ENCODE measurements at places on chromosomes 12 and 14.
A peak's percentile ranks its signal among the peaks of the same experiment; 100 is the strongest.

DNA sequence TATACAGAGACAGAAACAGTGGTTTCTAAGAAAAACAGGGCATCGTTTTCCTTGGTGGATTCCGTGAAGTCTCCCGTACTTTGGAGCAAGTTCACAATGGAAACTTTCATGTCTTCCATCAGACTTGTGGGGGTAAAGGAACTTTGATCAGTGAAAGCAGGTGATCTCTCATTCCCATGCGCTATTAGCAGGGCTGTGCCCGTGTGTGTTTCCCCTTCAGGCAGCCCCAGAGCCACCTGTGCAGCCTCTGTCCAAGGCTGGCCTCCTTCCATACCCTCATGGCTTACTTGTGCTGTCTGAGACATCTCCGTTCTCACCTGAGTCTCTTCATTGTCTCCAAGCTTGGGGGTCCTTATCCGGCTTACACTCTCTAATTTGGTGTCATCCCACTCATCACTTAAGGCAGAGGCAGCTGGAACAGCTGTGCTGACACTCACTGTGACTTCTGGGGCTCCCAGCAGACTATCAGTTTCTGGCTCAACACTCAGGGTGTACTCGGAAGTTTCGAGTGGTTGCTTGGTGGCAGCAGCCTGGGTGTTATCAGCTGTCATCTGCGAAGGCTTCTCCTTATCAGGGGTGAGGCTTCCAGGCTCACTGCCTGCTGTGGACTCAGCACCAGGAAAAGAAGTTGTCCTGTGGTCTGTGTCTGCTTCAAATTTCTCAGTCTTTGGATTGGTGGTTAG lies 13.8 kb downstream of the ARMH4 start:
- peaks cover 2% of the 10 kb centered on the region for H3K27me3 ChIP-seq
- no peak overlapping the region for H3K27ac ChIP-seq
- H3K36me3 ChIP-seq: no peaks in the 10 kb centered on the region

DNA sequence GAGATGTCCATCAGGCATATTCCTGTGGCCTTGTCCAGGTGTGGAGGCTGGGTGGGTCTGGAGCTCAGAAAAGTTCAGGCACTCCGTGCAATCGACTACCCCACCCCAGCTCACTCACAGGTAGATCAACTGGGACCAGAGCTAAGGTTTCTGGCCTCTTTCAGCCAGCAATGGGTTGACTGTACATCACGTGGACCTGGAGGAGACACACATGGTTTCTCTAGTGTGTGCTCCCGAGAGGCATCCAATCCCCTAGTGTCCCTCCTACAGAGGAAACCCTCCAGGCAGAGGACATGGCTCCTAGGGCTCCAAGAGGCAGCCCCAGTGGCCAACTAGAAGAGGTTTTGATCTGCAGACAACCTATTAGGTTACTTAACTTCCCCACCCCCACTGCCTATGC lies 119.5 kb upstream of the RGS6 start:
- no peaks in the 10 kb centered on the region for H3K36me3 ChIP-seq
- H3K27me3 ChIP-seq: peaks cover 4% of the 10 kb centered on the region
- no peak overlapping the region for H3K4me3 ChIP-seq
- no peak for DNase-seq
- H3K27ac ChIP-seq: no peak overlapping the region

DNA sequence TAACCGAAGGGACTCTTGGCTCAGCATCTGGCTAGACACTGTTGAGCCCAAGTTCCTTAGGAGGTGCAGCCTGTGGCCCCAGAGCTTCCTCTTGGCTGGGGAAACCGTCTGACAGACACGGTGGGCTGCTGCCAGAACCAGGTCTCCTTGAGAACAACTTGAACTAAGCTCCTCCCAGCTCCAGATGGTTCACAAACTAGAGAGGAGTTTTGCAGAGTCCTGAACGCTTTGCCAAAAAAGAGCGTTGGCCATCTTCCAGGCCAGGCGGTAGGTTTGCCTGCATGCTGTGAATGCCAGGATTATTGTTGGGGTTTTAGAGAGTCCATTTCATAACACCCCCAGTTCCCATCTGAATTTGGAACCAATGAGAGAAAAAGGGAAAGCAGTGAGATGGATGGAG lies 399.8 kb downstream of the RGS6 start:
- H3K27ac ChIP-seq: no peak overlapping the region
- H3K4me1 ChIP-seq: no peaks in the 10 kb centered on the region
- H3K27me3 ChIP-seq: peaks cover 2% of the 10 kb centered on the region
- no peak overlapping the region for H3K4me3 ChIP-seq
- no peak for DNase-seq

GRCh38 chr12:68612697-68613096 lies 2.0 kb downstream of the RAP1B start:
- peaks cover 8% of the 10 kb centered on the region for H3K27me3 ChIP-seq
- H3K4me3 ChIP-seq: peak overlapping the region; percentile 97
- H3K4me1 ChIP-seq: peaks cover 48% of the 10 kb centered on the region
- H3K36me3 ChIP-seq: peaks cover 17% of the 10 kb centered on the region

- no peak overlapping the region for H3K4me3 ChIP-seq
- H3K27ac ChIP-seq: no peak overlapping the region
Observed at GRCh38 chr12:98073610-98074009, 441.8 kb upstream of the TMPO start.

DNA sequence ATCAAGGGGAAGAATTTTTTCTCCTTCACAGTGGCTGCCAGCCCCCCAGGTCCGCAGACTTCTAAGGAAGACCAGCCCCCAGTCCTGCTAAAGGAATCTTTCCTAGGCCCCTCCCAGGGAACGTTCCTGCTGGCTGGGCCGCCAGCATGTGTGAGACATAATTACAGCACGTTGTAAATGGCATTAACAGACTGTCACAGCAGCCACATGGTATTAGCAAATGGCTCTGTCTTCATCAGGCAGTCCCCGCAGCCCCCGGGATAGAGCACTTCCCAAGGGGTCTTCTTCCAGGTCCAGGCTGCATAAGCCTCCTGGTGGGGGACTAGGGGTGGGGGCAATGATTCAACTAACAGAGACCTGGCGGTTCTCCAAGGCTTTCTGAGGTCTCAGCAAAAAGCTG lies 34.9 kb upstream of the FAM222A start:
- no peak overlapping the region for H3K4me3 ChIP-seq
- H3K36me3 ChIP-seq: no peaks in the 10 kb centered on the region
- no peaks in the 10 kb centered on the region for H3K4me1 ChIP-seq
- DNase-seq: no peak
- H3K27me3 ChIP-seq: peaks cover 7% of the 10 kb centered on the region

- peaks cover 9% of the 10 kb centered on the region for H3K27me3 ChIP-seq
- no peak for DNase-seq
- no peak overlapping the region for H3K27ac ChIP-seq
- H3K4me3 ChIP-seq: no peak overlapping the region
Observed at GRCh38 chr14:100071545-100071944, 6.3 kb downstream of the EVL start.

GRCh38 chr12:2722806-2723205 lies 72.0 kb upstream of the FKBP4 start:
- no peaks in the 10 kb centered on the region for H3K36me3 ChIP-seq
- H3K27ac ChIP-seq: no peak overlapping the region
- H3K4me3 ChIP-seq: no peak overlapping the region
- H3K4me1 ChIP-seq: no peaks in the 10 kb centered on the region
- H3K27me3 ChIP-seq: peaks cover 1% of the 10 kb centered on the region

GRCh38 chr14:48504921-48505320 lies 829.5 kb upstream of the MDGA2 start:
- no peaks in the 10 kb centered on the region for H3K4me1 ChIP-seq
- no peak for DNase-seq

- H3K27ac ChIP-seq: no peak overlapping the region
- H3K4me1 ChIP-seq: no peaks in the 10 kb centered on the region
- no peak for DNase-seq
- no peak overlapping the region for H3K4me3 ChIP-seq
- no peaks in the 10 kb centered on the region for H3K27me3 ChIP-seq
Observed at GRCh38 chr14:72550513-72550912, 343.4 kb downstream of the DPF3 start.

DNA sequence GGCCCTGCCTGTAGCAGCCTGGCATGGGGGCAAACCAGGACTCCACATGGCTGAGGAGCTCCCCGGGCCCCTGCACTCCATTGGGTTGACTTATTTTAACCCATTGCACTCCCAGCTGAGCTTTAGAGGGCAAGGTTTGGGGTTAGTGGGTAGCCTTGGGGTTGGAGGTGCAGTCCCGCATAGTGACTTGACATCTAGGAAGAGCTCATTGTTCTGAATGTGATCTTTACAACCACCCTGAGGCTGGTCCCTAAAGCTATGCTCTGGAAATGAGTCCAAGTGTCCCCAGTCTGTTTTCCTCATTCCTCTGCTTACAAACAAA lies 36.4 kb downstream of the NFKBIA start:
- peaks cover 12% of the 10 kb centered on the region for H3K4me1 ChIP-seq
- no peaks in the 10 kb centered on the region for H3K36me3 ChIP-seq
- H3K4me3 ChIP-seq: no peak overlapping the region
- no peak overlapping the region for H3K27ac ChIP-seq
- peaks cover 4% of the 10 kb centered on the region for H3K27me3 ChIP-seq
- DNase-seq: no peak

DNA sequence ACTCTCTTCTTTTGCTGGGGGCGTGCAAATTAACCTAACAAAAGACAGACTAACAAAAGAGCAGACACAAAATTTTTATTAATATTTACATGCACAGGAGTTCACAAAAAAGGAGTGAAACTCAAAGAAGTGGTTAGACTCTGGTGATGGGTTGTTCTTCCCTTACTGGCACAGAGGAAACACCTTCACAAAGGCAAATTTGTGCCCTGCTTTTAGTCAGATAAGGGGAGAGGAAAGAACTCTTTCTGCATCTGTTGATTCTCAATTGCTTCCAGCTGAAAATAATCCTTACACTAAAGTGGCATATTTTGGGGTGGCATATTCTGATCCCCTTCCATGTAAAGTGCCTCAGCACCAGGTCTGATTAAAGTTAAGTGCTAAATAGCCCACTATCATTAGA lies 190.2 kb upstream of the AMIGO2 start:
- no peak overlapping the region for H3K4me3 ChIP-seq
- H3K27ac ChIP-seq: no peak overlapping the region
- H3K4me1 ChIP-seq: peaks cover 47% of the 10 kb centered on the region
- peaks cover 3% of the 10 kb centered on the region for H3K27me3 ChIP-seq
- DNase-seq: no peak
- H3K36me3 ChIP-seq: no peaks in the 10 kb centered on the region

- H3K36me3 ChIP-seq: no peaks in the 10 kb centered on the region
- H3K4me3 ChIP-seq: no peak overlapping the region
- H3K27ac ChIP-seq: no peak overlapping the region
- no peak for DNase-seq
Observed at GRCh38 chr12:105256011-105256410, 20.0 kb upstream of the APPL2 start.

- peak overlapping the region; percentile 85 for H3K27ac ChIP-seq
- H3K36me3 ChIP-seq: no peaks in the 10 kb centered on the region
- DNase-seq: no peak
- peaks cover 4% of the 10 kb centered on the region for H3K27me3 ChIP-seq
- H3K4me3 ChIP-seq: no peak overlapping the region
Observed at GRCh38 chr12:89947437-89948270, 239.0 kb upstream of the ATP2B1 start.

- no peak overlapping the region for H3K4me3 ChIP-seq
- peaks cover 46% of the 10 kb centered on the region for H3K4me1 ChIP-seq
- H3K36me3 ChIP-seq: peaks cover 7% of the 10 kb centered on the region
- H3K27ac ChIP-seq: peak overlapping the region; percentile 33
- H3K27me3 ChIP-seq: peaks cover 13% of the 10 kb centered on the region
Observed at GRCh38 chr12:121630791-121631355, 4.5 kb downstream of the ORAI1 start.

DNA sequence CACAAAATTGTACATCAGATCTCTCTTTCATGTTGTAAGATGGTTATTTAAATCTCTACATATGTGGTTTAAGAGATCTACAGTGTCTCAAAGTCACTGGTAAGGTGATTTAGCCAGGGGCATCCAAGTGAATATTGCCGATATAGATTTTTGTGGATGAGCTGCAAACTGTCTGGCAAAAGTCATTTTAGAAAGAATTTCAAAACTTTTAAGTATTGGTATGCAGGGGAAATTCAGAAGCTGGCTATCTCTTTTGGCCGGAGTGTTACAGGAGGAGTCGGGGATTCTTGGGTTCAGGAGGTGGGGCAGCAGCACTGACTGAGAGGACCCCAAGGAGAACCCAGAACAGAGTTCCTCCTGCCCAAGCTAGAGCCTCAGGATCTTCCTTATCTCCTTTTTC lies 69.9 kb downstream of the PTHLH start:
- no peak overlapping the region for H3K27ac ChIP-seq
- H3K27me3 ChIP-seq: peaks cover 1% of the 10 kb centered on the region
- H3K36me3 ChIP-seq: no peaks in the 10 kb centered on the region
- H3K4me1 ChIP-seq: peaks cover 5% of the 10 kb centered on the region

DNA sequence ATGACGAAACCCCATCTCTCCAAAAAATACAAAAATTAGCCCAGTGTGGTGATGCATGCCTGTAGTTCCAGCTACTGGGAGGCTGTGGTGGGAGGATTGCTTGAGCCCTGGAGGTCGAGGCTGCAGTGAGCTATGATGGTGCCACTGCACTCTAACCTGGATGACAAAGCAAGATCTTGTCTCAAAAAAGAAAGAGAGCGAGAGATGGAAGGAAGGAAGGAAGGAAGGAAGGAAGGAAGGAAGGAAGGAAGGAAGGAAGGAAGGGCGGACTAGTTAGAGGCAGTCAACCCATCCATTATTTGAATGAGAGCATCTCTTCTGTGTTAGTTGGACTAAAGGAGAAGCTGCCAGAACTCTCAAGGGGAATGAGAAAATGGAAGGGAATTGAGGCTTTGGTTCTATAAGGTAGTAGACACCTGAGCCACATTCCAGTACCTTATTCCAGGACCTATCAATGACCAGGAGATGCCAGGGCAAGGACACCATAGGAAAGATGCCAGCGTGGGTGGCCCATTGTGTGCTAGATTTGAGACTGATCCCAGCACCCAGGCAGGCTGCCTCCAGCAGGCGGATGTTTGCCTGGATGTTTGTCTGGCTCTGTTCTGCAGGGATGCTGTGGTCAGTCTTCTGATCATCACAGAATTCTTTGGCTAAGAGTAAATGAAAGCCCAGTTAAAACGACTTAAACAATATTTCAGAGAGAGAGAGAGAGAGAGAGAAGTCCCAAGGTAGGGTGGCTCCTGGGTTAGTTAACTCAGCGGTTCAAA lies 11.5 kb upstream of the P2RX7 start:
- H3K4me1 ChIP-seq: peaks cover 10% of the 10 kb centered on the region
- no peaks in the 10 kb centered on the region for H3K27me3 ChIP-seq
- no peak overlapping the region for H3K4me3 ChIP-seq
- H3K36me3 ChIP-seq: peaks cover 8% of the 10 kb centered on the region
- no peak for DNase-seq
- no peak overlapping the region for H3K27ac ChIP-seq

- no peaks in the 10 kb centered on the region for H3K36me3 ChIP-seq
- peak; percentile 36 for DNase-seq
- H3K27me3 ChIP-seq: peaks cover 6% of the 10 kb centered on the region
- peak overlapping the region; percentile 13 for H3K4me3 ChIP-seq
Observed at GRCh38 chr12:70721656-70722357, 84.6 kb upstream of the PTPRB start.

- no peaks in the 10 kb centered on the region for H3K36me3 ChIP-seq
- peaks cover 3% of the 10 kb centered on the region for H3K27me3 ChIP-seq
- no peak overlapping the region for H3K27ac ChIP-seq
- peak; percentile 0 for DNase-seq
Observed at GRCh38 chr12:34396861-34397590, 374.7 kb downstream of the ALG10 start.

All from endothelial cell (in vitro differentiated cells).